ENCODE measurements at places on chromosomes 2 and 18. TPM values are rescaled to one million over a fixed set of nuclear protein-coding genes. Genes with fewer than 3 reads are reported as not detected.

The SLC20A1 gene
- total RNA-seq, result 98.1 TPM

The SPRED2 gene
- 18.4 TPM for total RNA-seq

The UPP2 gene
- total RNA-seq, result not detected

The CCDC85A gene
- not detected for total RNA-seq

The SLC4A5 gene
- 0.48 TPM for total RNA-seq

The GKN2 gene
- total RNA-seq, result not detected

The HOXD13 gene
- total RNA-seq, result not detected

The MARCO gene
- total RNA-seq, result not detected

The SAG gene
- not detected for total RNA-seq

The CLEC4F gene
- total RNA-seq, result not detected

The LIMS4 gene
- total RNA-seq, result not detected

The SERPINB10 gene
- total RNA-seq, result not detected
